Fibroblast of skin of back (primary cell): ENCODE measurements at places on chromosomes 4 and X.
A peak's percentile ranks its signal among the peaks of the same experiment; 100 is the strongest.

- DNase-seq: peak; percentile 45
Observed at GRCh38 chr4:119034276-119035008, 101.2 kb upstream of the MYOZ2 start.

- no peak for DNase-seq
Observed at GRCh38 chrX:39875834-39876628, 221.7 kb downstream of the BCOR start.

- DNase-seq: no peak
Observed at GRCh38 chr4:61336916-61337315, 136.8 kb downstream of the ADGRL3 start.

DNA sequence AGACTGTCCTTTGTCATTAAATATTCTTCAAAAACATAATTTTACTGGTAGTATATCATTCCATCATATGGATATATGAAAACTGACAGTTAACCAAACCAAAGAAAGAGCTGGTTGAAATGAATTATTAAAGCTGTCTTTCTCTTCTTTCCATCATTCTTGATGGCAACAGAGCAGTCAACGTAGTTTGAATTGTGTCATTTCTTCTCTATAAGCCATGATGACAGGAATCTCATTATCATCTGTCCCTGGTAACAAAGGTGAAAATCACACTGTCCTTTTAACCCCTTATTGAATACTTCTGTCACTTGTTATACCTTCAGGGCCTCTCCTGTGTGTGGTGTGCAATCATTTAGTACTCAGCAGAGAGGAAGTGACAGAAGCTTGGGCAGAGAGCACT is 197.0 kb upstream of the SLITRK2 start:
- DNase-seq: no peak

DNA sequence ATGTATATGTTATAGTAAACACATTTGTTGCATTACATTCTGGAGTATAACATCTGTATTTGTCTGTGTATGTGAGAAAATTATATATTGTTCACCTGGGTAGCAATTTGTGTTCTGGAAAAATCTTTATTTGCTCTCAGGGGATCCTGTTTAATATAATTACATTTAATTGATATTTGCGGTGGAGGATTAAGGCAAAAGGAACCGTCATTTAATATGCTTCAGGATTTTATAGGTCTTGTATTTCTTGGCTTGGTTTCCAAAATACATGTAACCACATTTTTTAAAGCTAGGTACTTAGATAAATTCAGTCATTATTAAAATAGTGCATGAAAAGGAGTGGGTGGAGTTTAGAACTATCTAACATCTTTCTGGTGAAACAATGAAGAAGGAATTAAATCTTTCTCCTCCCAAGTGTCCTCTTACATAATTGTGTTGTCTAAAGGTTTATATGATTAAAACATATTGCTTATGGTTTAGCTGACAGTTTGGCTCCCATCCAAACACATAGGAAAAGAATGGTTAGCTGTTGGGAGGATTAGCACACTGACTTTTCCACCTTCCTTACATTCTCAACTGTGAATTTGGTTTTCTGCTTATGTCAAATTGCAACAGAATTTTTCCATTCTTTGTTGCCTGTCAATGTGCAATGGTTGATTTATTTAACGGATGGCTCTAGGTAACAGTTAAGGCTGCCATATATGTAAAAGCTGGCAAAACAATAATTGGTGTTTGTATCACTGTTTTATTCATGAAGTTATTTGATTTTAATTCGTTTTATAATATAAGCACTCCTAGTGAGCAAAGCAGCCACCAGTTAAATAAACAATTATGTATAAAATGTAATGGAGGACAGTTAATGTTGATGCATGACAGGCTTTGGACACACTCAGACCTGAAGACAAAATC is 250.8 kb upstream of the SFRP2 start:
- DNase-seq: no peak

DNA sequence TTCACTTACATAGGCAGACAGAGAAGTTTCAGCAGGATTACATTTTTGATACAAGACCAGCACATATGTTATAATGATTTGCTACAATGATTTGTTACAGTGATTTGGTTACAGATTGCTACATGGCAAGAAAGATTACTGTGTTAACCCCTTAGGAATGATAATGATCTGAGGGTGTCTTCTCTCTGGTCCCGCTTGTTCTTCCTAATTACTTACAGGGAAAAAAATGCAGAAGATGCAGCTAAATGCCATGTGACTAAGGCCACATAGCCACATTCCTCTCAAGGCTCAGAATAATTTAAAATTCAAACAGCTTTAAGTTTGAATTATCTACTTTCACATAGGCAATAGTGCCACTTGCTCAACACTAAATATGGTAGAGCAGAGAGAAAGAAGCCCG is 9.7 kb upstream of the LAP3 start:
- peak; percentile 39 for DNase-seq

GRCh38 chrX:39654183-39654925 is 443.4 kb downstream of the BCOR start:
- no peak for DNase-seq

DNA sequence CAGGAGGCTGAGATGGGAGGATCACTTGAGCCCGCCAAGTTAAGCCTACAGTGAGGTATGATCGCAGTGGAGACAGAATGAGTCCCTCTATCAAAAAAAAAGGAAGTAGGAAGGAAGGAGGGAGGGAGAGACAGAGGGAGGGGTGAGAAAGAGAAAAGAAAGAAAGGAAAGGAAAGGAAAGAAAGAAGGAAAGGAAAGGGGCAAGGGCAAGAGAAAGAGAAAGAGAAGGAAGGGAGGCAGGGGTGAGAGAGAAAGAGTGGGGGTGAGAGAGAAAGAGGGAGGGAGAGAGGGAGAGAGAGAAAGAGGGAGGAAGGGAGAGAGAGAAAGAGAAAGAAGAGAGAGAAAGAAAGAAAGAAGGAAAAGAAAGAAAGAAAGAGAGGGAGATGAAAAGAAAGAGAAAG is 13.2 kb downstream of the ELF2 start:
- no peak for DNase-seq

GRCh38 chr4:6115342-6115741 is 85.0 kb downstream of the JAKMIP1 start:
- no peak for DNase-seq

- DNase-seq: peak; percentile 56
Observed at GRCh38 chrX:119482481-119483480, 14.5 kb downstream of the SLC25A5 start.

DNA sequence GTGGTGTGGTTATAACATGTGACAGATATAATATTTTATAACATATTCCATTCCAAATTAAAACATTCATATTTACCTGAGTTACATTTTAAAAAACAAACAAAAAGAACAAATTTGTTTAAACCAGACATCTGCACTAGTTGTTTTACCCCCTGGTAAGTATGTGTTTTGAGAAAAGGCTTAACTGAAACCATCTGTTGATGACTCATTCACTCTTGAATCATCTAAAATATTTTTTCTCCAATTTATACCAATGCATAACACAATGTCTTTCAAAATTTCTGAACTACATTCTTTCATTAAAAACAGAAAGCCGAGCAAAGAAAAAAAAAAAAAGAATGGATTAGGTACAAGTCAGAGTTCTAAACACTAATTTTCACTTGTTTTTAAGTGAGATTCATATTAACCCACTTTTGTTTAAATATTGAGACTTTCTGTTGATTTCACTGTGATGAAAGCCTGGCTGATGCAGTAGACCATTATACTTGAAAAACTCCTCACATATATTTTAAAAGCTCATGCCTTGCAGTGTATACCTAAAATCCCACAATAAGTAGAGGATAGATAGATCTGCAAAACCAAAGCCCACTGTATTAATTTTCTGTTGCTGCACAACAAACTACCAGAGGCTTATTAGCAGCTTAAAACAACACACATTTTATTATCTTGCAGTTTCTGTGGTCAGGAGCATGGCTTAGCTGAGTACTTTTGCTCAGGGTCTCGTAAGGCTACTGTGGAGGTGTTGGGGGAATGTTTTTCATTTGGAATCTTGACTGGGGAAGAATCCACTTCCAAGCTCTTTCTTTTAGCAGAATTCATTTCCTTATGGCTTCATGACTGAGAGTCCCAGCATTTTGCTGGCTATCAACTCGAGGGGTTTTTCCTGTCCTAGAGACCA is 221.5 kb downstream of the PCDH18 start:
- peak; percentile 94 for DNase-seq

DNA sequence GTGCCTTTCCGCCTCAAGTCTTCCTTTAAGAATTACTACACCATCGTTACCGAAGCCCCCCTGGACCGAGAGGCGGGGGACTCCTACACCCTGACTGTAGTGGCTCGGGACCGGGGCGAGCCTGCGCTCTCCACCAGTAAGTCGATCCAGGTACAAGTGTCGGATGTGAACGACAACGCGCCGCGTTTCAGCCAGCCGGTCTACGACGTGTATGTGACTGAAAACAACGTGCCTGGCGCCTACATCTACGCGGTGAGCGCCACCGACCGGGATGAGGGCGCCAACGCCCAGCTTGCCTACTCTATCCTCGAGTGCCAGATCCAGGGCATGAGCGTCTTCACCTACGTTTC is 2.2 kb downstream of the PCDH10 start:
- DNase-seq: peak; percentile 26

GRCh38 chr4:126264839-126265238 is 950.1 kb downstream of the FAT4 start:
- peak; percentile 82 for DNase-seq

- DNase-seq: no peak
Observed at GRCh38 chr4:83364312-83364711, 29.7 kb upstream of the HPSE start.

- no peak for DNase-seq
Observed at GRCh38 chr4:104756837-104757236, 262.1 kb upstream of the CXXC4 start.

DNA sequence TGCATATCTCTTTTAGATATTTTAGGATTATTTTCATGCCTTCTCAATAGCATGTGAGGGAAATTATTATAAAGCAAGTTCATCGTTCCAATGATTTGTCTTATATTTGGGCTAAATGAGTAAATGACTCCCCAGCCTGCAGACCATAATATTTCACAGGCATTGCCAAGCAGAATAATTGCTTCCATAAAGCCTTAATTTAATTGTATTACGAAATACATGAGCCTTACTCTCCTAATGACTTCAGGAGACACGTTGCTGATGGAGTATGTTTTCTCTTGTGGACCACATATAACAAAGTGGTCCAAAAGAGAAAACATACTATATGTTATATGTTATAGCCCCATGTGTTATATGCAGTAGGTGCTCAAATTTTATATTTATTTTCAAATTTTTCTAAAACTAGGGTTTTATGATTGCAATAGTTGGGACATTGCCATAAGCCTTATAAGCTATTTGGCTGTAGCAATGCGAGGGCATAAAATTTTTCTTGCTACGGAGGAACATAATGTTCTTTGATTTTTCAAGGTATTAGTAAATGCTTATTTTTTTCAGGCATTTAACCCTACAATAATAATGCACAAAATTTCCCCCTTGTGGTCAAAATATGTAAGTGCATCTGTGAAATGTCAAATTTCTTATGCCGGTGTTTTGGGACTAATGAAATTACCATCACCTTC is 26.2 kb upstream of the TMPRSS11D start:
- peak; percentile 21 for DNase-seq
